Fibroblast of skin of left biceps (primary cell): ENCODE measurements at places on chromosomes 4 and X.

DNA sequence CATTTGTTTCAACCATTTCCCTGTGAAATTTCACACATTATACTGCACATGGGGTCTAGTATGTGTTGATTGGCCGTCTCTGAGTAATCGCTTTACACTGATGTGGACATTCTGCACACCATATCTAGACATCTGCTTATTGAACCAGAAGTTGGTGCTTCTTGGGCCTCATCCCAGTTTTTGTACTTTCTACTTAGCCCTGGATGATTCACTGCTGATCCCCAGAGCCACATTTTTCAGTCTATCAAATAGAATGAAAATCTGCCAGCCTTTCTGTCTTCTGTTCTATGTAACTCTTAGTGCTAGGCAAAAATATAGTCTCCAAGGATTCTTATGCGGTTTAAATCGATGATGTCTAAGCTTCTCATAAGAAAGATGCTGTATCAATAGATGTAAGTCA lies 40.5 kb upstream of the RELL1 start:
- DNase-seq = peak; percentile 40

DNA sequence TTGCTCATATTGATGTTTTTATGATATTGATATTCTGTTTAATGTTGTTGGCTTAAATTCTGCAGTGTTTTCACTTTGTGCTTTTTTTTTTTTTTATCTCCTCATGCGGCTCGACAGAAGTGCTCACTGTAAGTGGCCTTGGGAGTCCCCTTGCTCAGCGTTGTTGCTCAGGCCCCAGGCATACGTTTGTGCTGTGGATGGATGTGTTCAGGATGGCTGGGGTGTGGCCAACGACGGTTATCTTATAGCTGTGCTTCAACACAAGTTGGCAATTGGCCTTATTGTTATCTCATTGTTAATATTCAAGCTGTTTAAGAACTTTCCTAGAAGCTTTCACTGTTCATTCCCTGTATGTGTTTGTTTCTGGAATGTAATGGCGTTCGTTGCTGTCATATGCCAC lies 36.4 kb upstream of the CLCN4 start:
- DNase-seq = no peak

DNA sequence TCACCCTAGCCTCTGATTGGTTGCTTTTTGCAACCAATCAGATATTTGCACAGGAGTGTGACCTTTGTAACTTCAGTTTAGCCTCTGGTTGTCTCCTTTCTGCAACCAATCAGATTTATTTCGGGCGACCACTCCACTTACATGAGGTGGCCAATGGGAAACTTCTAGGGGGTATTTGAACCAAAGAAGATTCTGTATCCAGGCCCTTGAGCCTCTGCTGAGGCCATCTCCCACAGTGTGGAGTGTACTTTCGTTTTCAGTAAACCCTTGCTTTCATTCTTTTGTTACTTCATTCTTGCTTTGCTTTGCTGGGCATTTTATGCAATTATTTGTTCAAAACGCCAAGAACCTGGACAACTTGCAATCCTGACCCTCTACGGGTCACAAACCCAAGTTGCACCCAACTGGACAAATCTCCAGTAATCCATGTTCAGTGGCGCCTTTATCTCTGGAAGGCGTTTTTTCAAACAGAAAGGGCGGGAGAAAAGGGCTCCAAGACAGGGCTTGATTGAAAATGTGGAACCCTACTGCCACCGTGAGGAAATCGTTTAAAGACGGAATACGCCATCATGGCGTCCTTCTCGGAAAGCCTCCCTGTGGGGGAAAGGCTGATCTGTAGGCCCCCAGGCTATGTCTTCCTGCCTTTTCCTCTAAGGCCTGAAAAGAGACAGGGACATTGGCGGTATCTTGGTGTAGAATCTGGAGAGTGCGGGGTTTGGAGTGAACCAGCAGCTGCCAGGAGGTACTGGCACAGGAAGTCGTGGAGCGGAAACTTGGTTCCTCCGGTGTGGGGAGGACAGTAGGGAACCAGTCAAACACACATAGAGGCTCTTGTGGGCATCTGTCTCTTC lies 184.6 kb downstream of the OR13H1 start:
- DNase-seq = no peak

- DNase-seq = no peak
Observed at GRCh38 chr4:75786938-75787337, 62.6 kb downstream of the USO1 start.

DNA sequence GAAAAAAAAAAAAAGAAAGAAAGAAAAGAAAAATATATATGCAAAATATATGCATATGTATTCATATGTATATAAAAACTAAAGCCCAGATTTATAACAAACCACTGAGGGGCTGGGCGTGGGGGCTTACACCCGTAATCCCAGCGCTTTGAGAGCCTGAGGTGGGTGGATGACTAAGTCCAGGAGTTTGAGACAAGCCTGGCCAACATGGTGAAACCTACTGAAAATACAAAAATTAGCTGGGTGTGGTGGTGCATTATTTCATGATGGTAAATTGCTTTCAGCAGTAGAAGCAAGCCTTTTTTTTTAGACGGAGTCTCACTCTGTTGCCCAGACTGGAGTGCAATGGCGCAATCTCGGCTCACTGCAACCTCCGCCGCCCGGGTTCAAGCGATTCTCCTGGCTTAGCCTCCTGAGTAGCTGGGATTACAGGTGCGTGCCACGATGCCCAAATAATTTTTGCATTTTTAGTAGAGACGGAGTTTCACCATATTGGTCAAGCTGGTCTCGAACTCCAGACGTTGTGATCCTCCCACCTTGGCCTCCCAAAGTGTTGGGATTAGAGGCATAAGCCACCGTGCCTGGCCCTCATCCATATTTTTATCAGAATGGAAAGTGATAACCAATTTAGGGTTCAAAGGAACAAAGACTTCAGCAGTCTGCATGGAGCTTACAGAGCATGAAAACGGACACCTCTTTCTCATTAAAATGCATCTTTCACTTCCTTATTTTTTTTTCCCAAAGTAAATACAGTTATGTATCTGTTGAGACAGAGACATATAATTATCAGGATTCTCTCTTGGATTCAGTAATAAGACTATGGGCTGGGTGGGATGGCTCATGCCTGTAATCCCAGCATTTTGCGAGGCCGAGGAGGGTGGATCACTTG lies 27.7 kb upstream of the MOB1B start:
- no peak for DNase-seq

- DNase-seq = no peak
Observed at GRCh38 chrX:118541482-118541881, 45.9 kb downstream of the DOCK11 start.

DNA sequence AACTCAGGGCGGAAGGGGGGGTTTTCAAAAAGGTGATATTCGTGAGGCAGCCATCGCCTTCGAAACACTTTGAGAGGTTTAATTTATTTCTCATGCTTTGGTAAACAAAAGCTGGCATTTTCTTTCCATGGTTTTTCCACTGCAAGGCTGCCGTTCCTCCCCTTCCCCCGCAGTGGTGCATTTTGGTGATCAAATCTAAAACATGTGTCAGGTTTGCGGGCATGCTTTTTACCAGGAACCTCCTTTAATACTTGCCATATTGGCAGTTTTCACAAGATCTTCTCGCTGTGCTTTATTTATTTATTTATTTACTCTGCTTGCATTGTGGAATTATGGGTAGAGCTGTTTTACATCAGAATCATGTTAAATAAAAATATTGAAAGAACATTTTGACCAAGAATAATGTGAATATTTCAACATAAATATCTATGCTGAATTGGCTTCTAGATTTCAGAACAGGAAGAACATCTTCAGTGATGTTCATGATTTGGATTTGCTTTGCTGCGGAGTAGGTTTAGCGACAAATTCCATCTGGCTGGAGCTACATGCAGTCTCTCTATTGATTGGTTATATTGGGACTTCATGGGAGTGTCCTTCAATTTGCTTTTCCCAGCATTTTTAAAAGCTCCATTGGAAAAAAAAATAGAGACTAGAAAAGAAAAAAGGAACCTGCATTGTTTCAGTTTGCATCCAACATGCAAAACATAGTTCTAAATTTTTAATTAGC lies 54.4 kb downstream of the STOX2 start:
- DNase-seq = peak; percentile 0

- DNase-seq = no peak
Observed at GRCh38 chr4:148076964-148077363, 345.1 kb downstream of the ARHGAP10 start.

DNA sequence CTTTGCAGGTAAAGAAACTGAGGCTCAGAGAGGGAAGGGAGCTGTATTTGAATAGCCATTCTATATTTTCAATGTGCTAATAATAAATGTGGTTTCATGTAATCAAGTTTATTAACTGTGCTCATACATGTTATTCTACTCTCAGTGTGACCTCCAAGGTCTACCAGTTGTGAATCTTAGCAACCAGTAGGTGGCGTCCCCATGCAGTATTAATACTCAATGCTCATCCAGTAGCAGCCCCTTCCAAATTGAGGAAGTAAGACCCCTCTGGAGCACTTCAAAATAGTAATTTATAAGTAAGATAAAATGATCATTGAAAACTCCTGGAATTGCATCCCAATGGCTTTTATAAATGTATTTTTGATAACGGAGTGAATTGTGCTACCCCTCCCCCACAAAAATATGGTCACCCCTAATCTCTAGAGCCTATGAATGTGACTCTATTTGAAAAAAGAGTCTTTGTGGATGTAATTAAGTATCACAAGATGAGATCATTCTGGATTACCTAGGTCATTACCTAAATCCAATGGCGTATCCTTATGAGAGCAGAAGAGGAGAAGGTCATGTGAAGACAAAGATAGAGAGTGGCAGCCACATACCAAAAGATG lies 20.4 kb upstream of the SEPSECS start:
- DNase-seq = peak; percentile 4

DNA sequence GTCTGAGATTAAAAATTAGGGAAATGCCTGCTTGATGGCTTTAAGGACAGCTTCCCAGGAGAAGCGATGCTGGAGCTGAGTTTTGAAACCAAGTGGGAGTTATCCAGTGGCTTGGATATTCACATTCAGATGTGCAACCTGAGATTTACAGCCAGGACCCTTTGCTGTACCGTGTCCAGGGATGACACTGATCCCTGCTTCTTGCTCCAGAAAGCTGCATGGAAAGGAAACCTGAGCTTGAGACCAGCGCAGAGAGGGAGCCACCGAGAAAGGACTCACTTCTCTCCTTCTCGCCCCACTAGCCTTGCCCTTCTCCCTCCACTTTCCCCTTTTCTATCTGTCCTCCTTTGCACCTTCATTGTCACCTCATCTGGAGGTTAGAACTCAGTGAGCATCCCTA lies 254.5 kb upstream of the PPARGC1A start:
- no peak for DNase-seq

GRCh38 chr4:27278615-27279375 lies 418.2 kb downstream of the STIM2 start:
- DNase-seq = peak; percentile 5

DNA sequence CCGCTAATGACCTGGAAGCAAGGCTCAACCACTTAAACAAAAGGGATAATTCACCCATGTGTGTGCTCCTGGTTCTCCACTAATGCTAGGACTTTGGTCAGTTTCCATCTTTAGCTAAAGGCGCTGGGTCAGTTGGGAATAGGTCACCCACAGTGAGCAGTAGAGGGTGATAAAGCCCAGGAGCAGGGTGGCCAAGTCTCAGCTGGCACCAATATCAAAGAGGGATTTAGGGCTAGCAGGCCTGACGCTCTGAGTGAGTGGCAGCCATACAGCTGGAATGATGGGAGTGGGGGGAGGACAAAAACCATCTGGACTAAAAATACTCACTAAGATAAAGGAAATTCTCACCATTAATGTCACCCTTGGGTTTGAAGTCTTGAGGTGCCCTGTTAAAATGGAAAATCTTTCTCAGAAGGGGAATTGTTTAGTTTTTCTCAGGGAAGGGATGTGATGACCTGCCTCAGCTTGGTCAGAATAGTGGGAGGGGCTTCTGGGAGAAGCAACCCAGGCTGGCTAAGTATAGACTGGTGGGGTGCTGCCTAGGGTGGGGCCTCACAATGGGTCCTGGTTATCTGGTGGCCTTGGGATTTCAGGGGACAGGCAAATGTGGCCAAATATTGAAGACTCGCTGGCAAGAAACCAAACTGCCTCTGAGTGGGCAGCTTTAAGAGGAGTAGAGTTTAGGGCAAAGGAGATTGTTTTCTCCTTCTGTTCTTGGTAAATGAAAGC lies 47.1 kb downstream of the TSC22D3 start:
- DNase-seq = no peak

GRCh38 chr4:80448056-80448455 lies 112.5 kb downstream of the CFAP299 start:
- DNase-seq = no peak

GRCh38 chr4:26235500-26235899 lies 85.3 kb upstream of the RBPJ start:
- DNase-seq = no peak

GRCh38 chr4:104967034-104967401 lies 179.7 kb upstream of the TET2 start:
- DNase-seq = no peak

- no peak for DNase-seq
Observed at GRCh38 chrX:55312655-55313054, 47.9 kb upstream of the PAGE3 start.

DNA sequence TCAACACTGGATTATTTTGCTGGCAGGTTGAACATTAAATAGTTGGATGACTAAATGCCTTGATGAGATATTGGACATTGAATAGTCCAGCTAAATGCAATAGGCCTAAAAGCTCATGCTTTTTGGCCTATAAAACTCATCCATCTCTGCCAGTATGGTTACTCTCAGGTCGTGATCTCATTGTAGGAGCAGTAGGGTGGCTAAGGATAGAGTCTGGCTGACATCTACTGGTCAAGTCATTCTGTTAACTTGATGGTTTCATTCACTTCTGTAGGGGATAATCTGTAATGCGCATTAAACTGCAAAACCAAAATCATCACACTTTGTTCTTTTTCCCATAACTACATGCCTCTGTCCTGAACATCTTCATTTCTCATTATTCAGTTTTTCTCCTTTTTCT lies 227.0 kb downstream of the DKK2 start:
- DNase-seq = peak; percentile 19

DNA sequence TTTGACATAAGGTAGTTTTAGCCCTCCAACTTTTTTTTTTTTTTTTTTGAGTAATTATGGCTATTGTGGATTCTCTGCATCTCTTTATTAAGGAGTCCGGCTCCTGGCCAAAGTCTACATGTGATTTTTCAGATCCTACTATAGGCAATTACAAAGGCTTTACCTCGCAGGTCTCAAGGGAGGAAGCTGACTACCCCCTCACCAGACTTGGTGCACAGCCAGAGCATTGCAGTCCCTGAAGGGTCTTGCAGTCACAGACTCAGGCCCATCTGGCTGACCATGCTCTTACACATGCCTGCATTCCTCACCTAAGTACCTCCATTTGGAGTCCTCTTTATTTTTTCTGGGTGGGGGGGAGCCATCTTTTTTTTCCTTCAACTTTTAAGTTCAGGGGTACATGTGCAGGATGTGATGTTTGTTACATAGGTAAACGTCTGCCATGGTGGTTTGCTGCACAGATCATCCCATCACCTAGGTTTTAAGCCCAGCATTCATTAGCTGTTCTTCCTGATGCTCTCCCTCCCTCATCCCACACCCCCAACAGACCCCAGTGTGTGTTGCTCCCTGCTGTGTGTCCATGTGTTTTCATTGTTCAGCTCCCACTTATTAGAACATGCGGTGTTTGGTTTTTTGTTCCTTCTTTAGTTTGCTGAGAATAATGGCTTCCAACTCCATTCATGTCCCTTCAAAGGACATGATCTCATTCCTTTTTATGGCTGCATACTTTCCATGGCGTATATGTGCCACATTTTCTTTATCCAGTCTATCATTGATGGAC lies 88.4 kb upstream of the STIM2 start:
- DNase-seq = no peak

- no peak for DNase-seq
Observed at GRCh38 chrX:120457766-120458180, 11.3 kb downstream of the LAMP2 start.

GRCh38 chr4:89303177-89303576 lies 4.4 kb downstream of the GPRIN3 start:
- DNase-seq = no peak
